ENCODE measurements at places on chromosomes 12 and 14. TPM values are rescaled to one million over a fixed set of nuclear protein-coding genes. Genes with fewer than 3 reads are reported as not detected.

The ANGEL1 gene
- 6.9 TPM for total RNA-seq

The LRRC74A gene
- total RNA-seq = not detected

The TAS2R20 gene
- 0.30 TPM for total RNA-seq

The NPAS3 gene
- total RNA-seq = not detected

The FOXA1 gene
- total RNA-seq = 5.3 TPM

The B3GNT4 gene
- 1.4 TPM for total RNA-seq
